ENCODE measurements at places on chromosomes 13 and 19.
A peak's percentile ranks its signal among the peaks of the same experiment; 100 is the strongest.

DNA sequence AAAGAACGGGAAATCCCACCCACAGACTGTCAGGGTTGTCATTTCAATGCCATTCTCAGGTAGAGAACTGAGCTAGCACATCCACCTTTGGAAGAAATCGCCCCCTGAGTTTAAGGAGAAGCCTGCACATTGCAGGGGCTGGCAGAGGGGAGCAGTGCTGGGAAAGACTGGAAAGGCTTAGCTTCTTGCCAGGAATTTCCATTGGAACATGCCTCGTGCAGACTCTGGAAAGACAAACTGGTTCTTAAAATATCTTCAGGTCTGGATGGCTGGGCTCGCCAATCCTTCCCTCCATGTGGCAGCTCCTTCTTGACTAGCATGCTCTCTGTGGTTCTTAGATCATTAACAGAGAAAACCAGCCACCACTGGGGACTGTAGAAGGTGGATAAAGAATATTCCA lies 414.1 kb downstream of the TSHZ3 start:
- DNase-seq = no peak

GRCh38 chr13:25901460-25902376 lies 150.1 kb downstream of the SHISA2 start:
- DNase-seq = peak; percentile 56

- no peak for DNase-seq
Observed at GRCh38 chr13:98384739-98385138, 192.2 kb downstream of the STK24 start.

DNA sequence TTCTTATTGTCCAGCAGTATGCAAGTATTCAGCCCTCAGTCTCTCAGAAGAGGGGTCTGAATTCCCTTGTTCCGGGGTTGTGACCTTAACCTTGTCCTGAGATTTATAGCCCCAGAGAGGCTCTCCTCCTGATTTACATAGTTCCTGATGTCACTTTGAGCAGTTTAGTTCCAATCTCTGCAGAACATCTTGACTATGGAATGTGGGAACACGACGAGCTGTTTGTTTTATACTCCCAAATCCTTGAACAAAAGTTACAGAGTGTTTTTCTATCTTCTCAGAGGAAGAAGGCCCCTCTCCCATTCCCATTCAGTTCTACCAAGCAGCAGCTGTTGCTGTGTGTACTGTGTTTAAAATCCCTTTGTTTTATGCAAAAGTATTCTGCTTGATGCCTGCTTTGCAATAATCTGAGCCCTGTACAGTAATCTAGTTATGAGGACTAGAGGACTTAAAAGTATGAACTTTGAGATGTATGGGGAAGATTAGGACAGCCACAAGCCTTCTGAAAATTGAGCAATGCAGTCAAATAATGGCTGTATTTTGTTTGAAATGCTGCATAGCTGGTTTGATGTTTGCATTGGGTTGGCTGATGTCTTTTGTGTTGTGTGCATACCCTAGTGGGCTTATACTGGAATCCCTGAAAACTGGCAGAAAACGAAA lies 74.7 kb downstream of the KL start:
- peak; percentile 34 for DNase-seq

DNA sequence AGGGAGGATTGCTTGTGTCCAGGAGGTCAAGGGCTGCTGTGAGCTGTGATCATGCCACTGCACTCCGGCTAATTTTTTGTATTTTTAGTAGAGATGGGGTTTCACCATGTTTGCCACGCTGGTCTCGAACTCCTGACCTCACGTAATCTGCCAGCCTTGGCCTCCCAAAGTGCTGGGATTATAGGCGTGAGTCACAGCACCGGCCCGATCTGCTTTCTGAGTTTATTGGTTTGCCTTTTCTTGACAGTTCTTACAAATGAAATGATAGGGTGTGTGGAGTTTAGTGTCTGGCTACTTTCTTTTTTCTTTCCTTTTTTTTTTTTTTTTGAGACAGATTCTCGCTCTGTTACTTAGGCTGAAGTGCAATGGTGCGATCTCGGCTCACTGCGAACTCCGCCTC lies 848 bp downstream of the C19orf44 start:
- DNase-seq = peak; percentile 36

DNA sequence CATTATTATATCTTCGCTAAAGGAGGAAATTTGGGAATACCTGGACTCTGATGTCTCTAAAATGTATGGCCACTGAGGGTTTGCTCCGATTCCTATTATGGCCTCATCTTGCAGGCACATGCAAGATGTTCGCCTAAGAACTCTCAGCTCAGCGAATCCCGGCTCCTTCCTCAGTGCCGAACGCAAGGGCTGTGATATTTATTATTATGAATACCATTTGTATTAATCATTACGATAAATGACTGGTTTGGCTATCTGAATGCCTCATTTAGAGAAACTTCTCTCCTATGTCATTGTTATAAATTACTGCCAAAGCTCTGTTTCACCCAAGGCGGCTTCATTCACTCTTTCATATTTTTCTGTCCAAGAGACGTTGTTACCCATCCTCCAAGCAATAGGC lies 369.7 kb upstream of the TSHZ3 start:
- DNase-seq = no peak

DNA sequence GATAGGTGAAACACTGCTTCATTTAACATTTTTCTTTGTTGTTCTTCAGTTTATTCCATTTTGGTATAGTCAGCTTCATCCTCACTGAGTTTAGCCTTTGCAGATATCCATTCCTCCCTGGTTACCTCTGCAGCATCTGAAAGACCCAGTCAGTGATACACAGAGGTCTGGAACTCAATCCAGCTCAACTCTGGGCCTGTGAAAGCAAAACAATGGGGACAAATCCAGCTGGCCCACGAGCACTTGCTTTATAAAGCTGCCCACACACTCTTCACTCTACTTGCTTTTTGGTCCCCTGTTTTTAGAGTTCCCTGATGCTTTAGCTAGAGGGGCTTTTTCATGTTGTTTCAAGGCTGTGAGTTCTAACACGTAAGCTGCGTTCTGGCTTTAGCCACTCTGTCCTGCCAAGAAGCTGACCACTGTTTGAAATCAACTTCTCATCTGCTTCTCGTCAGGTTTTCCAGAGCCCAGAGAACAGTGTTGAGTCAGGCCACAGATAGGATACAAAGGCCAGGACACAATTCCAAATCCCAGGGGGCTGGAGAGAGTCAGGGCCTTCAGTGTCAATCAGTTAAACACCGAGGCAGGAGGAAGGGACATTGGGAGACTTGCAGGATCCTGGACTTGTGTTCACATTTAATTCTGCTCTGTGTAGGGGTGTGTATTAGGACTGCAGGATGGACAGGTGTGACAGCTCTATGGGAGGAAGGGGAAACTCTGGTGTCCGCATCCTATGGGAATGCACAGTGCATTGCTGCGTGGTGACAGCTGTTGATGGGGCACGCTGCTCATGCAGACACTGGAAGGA lies 83.5 kb upstream of the RNF113B start:
- DNase-seq = no peak

DNA sequence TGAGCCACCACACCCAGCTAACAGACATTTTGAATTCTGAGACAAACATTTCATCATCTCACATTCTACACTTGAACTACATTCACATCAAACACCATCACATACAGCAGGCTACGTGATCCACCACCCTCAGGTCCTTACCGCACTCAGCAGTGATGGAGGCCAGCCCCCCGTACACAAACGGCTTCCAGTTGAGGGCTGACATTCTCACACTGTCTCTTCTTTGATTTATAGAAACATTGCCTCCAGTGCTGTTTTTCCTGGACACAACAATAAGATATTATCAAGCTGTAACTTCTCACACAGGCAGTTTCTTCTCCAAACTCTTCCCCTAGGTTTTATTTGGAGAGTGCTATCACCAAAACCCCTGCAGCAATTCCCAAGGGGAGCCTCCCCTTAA lies 7.0 kb downstream of the SLC25A30 start:
- DNase-seq = peak; percentile 58

DNA sequence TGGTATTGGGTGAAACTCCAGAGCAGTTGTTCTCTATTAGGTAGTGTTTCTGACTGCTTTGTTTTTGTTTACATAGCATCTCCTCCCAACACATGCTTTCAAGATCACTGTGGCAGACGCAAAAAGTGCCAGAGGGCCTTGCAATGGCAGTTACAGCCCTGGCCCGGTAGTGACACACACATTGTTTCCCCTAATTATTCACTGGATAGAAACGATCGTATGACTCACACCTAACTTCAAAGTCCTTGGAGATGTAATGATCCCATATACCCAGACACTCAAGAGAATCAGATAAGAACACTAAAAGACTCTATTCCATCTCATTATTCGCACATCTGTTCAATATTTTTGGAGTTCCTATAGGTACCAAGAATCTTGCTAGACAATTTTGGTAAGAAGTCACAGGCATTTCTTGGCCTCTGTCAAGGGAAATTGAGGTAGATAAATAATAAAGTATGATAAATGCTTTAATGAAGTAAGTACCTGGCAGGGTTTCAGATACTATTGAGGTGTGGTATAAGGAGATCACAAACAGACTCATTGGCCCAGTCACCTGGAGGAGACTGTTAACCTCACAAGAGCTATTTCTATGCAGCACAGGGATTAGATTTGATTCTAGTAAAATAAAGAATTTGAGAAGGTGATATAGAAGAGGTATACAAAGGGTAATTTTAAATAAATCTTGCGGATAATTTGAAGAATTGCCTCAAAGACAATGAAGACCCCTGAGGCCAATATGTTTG lies 485.3 kb downstream of the SLITRK6 start:
- no peak for DNase-seq

DNA sequence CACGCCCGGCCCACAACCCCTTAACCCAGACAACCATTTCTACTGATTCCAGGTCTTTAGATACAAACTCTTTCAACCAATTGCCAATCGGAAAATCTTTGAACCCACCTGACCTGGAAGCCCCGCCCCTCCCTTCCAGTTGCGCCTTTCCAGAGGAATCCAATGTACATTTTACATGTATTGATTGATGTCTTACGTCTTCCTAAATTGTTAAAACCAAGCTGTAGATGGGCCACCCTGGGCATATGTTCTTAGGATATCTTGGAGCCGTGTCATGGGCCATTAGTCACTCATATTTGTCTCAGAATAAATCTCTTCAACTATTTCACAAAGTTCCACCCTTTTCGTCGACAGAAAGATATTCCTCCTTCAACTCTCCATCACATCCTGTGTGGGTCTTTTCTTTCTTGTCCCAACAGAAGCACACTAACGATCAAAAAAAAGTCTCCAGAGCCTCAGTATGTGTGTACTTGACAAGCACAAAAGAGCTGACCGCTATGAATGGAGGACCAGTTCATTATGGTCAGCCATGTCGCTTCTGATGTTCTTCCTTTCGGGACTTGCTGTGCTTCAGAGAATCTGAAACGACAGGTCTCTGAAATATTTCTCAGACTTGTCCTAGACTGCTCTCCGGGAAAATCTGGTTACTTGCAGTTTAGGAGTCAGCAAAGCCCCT lies 601 bp upstream of the ZNF749 start:
- DNase-seq = no peak

- DNase-seq = no peak
Observed at GRCh38 chr13:85533911-85534310, 265.3 kb downstream of the SLITRK6 start.

DNA sequence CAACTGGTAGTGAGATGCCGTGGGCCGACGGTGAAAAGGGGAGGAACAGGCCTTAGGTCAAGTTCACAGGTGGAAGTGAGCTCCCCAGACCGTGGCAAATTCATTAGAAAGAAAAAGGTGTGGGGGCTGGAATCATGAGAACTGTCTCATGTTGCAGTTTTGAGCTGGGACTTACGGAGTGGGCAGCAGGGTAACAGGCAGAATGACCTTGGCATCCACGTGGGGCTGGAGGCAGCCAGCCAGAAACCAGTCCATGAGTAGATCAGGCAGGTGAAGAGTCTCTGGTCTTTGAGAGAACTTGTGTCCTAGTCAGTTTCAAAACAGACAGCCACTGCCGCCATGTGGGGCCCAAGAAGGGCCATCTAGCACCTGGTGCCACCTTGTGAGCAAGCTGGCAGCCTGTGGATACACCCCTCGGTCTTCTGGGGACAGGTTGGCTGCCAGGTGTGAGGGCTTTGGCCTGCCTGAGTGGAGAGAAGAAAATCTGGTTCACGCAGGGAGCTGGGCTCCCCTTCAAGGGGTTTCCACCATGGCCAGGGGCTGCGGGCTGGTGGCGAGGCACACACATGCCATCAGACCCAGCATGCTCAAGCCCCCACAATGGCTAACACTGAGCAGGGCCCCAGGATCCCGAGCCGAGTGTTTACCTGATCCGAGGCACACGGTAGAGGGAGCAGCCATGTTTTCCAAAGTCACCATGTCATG lies 23.9 kb downstream of the TSSK6 start:
- DNase-seq = no peak

GRCh38 chr19:45202637-45203036 lies 24.1 kb downstream of the BLOC1S3 start:
- DNase-seq = no peak

DNA sequence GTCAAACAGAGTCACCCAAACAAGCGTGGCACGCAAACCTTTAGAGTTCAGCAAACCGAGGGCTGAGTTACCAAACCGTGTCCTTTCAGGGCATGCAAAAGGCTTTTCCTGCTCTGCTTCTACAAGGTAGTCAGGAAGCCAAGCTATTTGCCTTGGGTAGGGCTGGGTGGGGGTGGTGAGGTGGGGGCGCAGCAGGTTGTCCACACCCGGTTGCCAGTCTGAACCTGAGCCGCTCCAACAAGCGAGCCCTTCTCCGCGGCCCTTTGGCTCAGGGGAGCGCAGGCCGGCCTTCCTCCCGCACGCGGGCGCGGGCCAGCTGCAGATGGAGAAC lies 347 bp upstream of the CLDN10 start:
- DNase-seq = no peak

DNA sequence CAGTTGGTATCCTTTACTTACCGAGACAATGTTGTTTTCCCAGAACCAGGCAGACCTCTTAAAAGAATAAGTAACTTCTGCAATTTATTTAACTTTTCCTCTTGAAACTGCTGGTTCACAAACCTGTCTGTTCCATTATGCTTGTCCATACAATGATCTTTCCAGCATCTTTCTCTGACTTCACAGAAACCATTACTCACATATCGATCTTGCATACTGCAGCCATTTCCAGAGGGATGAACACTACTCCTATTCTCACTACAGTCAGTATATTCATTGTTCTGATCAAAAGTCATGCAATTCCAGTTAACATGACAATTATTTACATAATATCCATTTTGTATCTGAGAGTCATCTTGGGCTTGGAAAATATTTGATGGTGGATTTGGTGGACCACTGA lies 2.8 kb downstream of the N4BP2L2 start:
- no peak for DNase-seq

DNA sequence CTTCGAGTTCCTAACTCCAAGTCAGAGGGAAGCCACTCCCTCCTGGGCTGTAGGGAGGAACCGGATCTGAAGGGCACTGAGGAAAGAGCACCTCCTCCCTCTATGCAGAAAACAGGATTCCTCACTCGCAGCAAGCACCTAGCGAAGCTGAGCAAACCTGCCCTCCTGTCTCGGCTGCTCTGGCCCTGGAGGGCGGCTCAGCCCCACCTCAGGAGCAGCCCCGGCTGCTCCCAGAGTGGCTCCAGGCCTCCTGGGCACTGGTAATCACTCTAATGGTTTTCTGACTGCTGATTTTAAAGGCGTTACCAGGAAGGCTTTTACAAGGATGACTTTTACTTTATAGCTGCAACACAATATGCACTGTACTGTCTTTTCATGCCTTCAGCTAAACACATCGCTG lies 312.5 kb downstream of the TEX29 start:
- DNase-seq = no peak

DNA sequence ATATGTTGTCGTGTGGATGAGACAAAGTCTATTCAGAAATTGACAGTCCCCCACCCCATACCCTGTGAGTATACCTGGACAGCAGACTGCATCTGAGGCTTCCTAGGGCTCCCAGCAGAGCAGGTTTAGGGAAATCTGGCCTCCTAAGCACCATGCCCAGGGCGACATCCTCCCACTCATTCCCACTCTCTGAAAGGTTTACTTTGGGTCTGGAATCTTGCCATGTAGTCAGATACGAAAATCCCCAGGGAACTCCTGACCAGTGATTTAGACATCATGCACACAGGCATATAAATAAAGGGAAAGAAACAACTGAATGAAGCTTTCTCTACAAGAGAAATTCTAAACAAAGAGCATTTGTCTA lies 717 bp upstream of the NALCN start:
- no peak for DNase-seq
